ENCODE measurements at places on chromosomes 12 and 14.

- no peak for DNase-seq
These were observed 298.0 kb downstream of the RMST start for GRCh38 chr12:97760601-97761000.

- DNase-seq: no peak
These were observed 310.4 kb downstream of the KCNH5 start for GRCh38 chr14:62734831-62735230.

- DNase-seq: no peak
These were observed 11.8 kb upstream of the DUSP6 start for GRCh38 chr12:89364058-89364457.

GRCh38 chr12:125340791-125341190 is 275.6 kb downstream of the AACS start:
- peak; percentile 29 for DNase-seq

DNA sequence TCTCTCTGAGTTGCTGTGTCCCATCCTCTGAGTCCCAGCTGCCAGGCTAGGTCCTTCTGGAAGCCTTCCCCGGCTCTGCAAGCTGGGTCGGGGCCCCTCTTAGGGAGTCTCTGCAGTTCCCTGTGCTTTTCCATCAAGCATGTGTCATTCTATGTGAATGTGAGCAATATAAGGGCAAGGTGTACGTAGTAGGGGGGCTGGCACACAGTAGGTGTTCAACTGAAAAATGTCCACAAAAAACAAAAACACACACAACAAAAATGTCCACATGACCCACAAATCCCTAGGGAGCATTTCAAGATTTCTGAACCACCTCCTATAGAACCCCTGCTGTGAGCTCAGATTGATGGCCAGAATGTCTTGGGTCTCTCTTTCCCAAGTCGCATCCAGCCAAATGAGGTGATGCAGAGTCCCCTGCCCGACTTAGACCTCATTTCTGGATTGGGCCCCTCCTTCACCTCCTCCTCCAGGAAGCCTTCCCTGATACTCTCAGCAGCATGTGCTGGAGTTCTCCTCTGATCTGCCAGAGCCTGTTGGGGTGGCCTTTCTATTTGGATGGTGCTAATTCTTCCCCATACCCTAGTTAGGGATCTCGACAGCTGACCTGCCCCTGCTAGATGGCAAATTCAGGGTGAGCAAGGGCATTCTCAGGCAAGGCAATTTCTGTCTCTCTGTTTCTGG is 196.1 kb upstream of the LHX5 start:
- no peak for DNase-seq

DNA sequence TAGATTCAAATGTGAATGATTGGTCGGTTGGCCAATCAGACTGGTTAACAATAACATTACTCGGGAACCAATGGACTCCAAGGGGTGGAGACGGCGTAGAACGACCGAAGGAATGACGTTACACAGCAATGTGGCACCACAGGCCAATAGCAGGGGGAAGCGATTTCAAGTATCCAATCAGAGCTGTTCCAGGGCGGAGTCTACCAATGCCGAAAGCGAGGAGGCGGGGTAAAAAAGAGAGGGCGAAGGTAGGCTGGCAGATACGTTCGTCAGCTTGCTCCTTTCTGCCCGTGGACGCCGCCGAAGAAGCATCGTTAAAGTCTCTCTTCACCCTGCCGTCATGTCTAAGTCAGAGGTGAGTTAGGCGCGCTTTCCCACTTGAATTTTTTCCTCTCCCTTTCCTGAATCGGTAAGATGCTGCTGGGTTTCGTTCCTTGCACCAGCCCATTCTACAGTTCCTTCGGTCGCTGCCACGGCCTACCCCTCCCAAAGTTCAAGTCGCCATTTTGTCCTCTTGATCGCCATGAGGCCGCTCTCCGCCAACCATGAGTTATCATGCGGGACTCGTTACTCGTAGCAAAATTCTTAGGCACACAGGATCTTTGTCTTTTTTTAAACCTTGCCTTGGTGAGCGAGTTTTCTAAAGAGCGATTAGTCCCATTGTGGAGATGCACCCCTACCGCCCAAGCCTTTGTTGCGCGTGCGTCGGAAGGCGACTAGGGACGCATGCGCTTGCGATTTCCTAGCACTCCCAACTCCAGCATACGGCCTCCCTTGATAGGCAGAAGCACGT is at the start of gene HNRNPA1:
HNRNPA1 (plus strand) TSS at position 259 of the 793 bp plus-strand sequence; CDS start at position 341, 82 bp downstream.
- peak; percentile 100 for DNase-seq

DNA sequence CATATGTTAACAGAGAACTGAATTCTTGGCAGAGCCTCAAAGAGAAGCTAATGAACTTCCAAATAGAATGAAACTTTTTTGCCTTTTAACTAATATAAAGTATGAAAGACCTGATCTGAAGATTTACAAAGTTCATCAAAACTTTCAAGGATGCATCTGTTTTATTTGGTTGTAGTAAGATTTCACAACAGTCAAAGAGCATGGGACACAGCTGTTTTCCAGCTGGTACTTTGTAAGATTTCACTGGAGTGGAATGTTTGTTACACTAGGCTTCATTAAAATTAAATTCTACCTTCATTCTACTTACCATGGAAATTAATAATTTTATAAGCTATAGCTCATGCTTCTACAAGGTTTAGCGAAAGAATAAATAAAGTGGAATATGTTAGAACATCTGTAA is 351.2 kb downstream of the SLC6A15 start:
- no peak for DNase-seq

DNA sequence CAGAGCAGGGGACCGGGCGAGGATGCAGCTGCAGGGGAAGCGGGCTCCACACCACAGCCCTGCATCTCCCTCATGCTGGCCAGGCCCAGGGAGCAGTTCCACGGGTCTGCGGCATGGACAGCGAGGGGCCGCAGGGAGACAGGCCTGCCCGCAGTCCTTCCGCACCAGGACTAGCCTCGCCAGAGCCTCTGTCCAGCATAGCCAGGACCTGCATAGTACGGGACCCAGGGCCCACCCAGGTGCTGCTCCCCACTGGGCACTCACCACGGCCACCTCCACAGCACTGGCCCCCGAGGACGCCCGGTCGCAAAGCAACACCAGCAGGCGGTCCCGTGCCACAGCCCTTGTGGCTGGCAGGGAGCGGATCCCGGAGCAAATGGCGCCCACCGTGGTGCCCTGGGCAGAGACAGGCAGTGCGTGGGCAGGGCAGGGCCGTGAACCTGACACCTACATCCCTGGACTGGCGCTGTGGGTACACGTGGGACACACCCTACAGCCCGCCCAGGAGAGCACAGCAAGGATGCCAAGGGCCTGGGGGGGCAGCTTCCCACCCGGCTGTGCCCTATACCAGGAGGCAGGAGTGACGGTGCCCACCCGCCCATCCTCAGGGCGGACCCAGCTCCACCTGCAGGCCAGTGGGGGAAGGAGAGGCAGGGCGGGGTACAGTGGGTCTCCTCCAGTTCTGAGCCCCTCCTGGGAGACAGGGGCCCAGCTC is 23.8 kb downstream of the JAG2 start:
- no peak for DNase-seq

GRCh38 chr14:67426983-67427606 is 15.1 kb upstream of the PLEK2 start:
- DNase-seq: no peak

- DNase-seq: no peak
These were observed 278.4 kb upstream of the ATXN7L3B start for GRCh38 chr12:74259199-74259598.

GRCh38 chr12:104568935-104569334 is 112.2 kb downstream of the CHST11 start:
- DNase-seq: no peak

- DNase-seq: no peak
These were observed 471.2 kb downstream of the DIO2 start for GRCh38 chr14:79740066-79740601.

- no peak for DNase-seq
These were observed 338.4 kb downstream of the TMEM121 start for GRCh38 chr14:105864651-105865265.

GRCh38 chr12:46374310-46374709 is 1.7 kb upstream of the SLC38A2 start:
- DNase-seq: no peak

DNA sequence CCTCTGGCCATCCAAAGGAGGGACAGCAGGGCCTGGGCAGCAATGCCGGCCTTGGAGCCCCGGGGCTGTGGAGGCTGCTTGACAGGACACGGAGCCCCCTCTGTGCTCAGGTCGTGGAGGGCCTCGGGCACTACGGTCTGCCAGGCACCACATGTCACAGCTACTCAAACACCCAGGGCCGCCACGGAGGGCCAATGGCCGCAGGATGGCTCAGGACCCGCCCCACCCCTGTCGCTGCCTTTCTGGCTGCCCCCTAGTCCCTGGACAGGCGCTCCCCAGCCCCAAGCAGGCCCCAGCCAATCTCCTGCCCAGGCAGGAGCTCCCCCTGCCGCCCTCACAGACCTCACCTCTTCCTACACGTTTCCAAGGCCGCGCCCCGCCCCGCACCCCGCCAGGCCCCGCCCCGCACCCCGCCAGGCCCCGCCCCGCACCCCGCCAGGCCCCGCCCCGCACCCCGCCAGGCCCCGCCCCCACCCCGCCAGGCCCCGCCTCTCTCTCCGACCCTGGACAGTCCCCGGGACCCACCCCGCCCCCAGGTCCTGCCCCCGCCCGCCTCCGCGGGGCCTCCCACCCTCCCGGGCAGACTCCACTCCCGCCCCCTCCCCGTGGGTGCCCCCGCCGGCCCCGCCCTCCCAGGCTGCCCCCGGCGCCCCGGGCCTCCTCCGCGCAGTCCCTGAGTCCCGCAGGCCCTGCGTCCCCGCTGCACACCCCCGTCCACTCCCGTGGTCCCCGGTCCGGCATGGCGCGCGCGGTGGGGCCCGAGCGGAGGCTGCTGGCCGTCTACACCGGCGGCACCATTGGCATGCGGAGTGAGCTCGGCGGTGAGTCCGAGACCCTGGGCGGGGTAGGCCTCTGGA is at the start of gene ASPG:
ASPG (plus strand) TSS at position 669 of the 857 bp plus-strand sequence; CDS start at position 740, 71 bp downstream.
- DNase-seq: no peak

GRCh38 chr14:23228812-23229211 is 8.9 kb upstream of the RNF212B start:
- DNase-seq: no peak

- no peak for DNase-seq
These were observed 191.9 kb downstream of the STXBP6 start for GRCh38 chr14:24858052-24858451.

- no peak for DNase-seq
These were observed 22.5 kb upstream of the YAF2 start for GRCh38 chr12:42260518-42260917.

- peak; percentile 87 for DNase-seq
These were observed 28.6 kb downstream of the TMEM30B start for GRCh38 chr14:61252369-61253063.

DNA sequence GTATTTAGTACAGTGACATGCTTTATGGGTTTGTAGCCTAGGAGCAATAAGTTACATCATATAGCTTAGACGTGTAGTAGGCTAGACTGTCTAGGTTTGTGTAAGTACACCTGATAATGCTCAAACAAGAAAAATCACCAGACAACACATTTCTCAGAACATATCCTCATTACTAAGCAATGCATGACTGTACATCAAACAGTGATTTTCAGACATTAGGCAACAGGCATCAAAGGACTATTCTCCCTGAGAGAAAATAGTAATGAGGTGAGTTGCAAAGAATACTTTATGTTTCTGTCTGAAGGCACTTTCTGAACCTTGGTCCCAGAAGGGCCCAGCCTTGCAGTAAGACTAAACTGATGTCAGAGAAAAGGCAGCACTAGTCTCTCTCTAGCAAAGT is 48.4 kb upstream of the SYT10 start:
- DNase-seq: no peak

DNA sequence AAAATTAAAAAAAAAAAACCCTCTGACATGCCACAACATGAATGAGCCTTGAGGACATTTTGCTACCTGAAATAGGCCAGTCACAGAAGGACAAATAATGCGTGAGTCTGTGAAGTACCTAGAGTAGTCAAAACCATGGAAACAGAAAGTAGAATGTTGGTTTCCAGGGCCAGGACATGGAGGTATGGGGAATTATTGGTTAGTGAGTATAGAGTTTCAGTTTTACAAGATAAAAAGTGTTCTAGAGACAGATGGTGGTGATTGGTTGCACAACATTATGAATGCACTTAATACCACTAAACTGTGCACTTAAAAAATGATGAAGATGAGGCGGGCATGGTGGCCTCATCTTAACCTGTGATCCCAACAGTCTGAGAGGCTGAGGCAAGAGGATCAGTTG is 47.6 kb upstream of the ZFP36L1 start:
- no peak for DNase-seq

GRCh38 chr12:96549341-96549740 is 60.0 kb downstream of the CFAP54 start:
- no peak for DNase-seq

- DNase-seq: no peak
These were observed 28.2 kb downstream of the RPS6KA5 start for GRCh38 chr14:91032248-91032647.

GRCh38 chr12:19630536-19630935 is 191.2 kb downstream of the AEBP2 start:
- no peak for DNase-seq

Measured in GM04503 (cell line).